AG08395 (cell line): ENCODE measurements at places on chromosomes 2 and 18.

GRCh38 chr2:190607657-190608357 is 41.1 kb upstream of the NAB1 start:
- DNase-seq, result no peak

DNA sequence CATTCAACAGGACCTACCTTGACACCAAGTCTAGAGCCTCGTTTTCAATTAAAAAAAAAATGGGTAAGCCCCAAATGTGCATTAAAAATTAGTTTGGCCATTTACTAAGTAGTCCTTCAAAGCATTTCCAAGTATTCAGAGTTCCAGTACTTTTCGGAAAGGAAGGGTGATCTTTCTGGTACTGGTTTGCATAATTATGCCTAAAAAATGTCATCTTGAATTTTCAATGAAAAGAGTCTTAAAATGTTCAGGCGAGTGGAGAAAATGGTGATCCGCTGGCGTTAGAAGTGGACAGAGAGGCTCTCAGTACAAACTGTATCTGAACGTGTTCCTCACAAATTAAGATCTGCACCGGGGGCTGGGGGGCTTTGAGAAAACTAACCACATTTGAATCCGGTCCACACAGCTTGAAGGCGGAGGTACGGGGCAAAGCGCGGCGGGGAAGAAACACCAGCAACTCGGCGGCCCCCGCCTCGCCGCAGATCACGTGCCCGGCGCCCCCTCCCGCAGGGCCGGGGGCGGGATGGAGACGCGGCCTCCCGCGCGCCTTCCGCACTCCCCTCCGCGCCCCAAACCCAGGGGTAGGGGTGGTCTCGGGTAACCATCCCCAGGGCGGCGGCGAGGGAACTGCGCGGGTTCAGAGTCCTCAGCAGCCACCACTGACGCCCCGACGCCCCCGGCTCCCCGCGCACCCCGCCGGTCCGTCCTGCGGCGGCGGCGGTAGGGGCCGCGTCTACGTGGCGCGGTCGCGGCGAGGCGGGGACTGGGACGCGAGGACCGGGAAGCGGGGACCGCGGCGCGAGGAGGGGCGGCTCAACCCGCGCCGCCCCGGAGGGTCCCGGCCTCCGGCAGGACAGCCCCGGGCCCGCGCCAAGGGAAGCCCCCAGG is 564 bp downstream of the LPIN2 start:
- DNase-seq, result peak; percentile 27

DNA sequence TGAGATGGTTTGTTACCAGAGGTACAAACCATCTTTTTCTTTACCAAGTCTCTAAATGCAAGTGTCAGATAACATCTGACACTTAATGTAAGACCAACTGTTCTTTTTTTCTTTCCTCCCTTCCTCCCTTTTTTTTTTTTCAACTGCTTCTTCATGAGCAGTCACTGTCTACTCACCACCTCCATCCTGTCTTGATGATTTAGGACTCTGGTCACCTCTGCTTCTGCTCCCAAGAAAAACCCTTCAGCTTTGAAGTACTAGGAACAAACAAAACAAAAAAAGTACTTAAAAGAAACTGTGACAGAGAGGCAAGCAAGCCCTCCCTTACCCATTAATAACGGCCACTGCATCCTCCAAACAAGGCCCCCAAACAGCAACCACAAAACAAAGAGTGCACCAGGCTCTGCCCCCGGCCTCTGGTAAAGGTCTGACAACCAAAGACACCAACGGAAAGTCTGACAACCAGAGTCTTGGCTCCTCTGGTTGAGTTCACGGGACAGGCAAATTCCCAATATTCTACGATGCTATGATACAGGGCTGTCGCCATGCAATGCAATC is 141.0 kb downstream of the ARL4C start:
- no peak for DNase-seq

DNA sequence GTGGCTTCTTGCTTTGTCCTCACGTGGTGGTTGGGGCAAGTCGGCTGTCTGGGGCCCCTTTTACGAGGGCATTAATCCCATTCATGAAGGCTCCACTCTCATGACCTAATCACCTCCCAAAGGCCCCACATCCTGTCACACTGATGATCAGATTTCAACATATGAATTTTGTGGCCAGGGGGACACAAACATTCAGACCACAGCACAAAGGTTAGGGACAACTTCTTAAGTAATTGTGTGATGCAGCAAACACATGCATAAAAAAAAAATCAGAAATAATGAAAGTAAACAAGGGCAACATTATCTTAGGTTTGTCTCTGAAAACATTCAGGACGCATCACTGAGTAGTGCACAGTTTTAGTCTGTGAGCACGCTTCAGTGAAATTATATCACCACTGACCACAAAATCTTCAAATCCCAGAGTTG is 54.2 kb upstream of the FRZB start:
- DNase-seq, result no peak

- DNase-seq, result no peak
Measured at GRCh38 chr18:26335156-26335555, 108.9 kb downstream of the TAF4B start.

GRCh38 chr2:101251844-101252407 is 760 bp upstream of the CNOT11 start:
- no peak for DNase-seq

GRCh38 chr2:159298967-159299366 is 12.5 kb upstream of the WDSUB1 start:
- DNase-seq, result no peak

GRCh38 chr2:111015283-111015995 is 105.3 kb upstream of the BCL2L11 start:
- DNase-seq, result no peak

DNA sequence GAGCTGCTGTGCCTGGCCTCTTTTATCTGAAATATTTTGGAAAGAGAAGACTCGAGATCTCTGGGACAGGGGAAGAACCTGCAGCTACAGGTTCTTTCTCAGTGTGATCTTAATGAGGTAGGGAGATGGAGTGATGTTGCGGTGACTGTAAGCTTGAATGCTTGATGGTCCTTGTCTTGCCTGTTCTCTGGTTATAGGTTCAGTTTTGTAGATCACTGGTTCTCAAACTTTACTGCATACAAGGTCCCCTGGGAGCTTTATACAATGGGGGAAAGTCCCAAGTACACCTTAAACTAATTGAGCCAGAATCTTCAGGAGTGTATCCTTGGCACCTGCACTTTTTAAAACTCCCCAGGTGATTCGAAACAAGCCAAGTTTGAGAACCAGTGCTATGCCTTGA is 136.7 kb upstream of the CXCR4 start:
- no peak for DNase-seq

DNA sequence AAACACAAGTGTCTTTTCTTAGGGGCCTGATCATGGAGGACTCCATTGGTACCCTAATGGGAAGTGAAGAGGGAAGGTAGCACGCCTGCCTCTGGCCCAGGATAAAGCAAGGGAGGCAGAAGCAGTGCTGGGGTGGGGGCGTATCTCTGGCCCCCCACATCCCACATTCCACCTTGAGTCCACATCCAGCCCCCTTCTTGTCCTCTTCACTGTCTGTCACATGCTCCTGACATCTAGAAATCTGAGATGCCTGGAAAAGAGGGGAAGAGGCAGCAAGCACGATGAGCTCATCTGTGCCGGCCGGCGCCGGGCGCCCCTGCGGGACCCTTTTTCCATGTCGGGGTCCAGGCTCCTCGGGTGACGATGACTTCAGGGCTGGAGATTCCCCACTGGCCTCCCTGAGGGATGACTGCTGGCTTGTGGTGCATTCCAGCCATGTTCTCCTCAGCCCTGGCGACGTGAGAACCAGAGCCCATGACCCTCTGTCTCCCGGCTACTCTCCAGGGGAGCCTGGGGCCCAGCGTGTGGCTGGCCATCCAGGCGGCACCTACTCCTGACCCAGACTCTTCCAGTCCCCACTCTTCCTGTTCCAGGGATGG is 277.5 kb downstream of the DYSF start:
- no peak for DNase-seq

- DNase-seq, result no peak
Measured at GRCh38 chr2:207635468-207636200, 10.4 kb upstream of the METTL21A start.

DNA sequence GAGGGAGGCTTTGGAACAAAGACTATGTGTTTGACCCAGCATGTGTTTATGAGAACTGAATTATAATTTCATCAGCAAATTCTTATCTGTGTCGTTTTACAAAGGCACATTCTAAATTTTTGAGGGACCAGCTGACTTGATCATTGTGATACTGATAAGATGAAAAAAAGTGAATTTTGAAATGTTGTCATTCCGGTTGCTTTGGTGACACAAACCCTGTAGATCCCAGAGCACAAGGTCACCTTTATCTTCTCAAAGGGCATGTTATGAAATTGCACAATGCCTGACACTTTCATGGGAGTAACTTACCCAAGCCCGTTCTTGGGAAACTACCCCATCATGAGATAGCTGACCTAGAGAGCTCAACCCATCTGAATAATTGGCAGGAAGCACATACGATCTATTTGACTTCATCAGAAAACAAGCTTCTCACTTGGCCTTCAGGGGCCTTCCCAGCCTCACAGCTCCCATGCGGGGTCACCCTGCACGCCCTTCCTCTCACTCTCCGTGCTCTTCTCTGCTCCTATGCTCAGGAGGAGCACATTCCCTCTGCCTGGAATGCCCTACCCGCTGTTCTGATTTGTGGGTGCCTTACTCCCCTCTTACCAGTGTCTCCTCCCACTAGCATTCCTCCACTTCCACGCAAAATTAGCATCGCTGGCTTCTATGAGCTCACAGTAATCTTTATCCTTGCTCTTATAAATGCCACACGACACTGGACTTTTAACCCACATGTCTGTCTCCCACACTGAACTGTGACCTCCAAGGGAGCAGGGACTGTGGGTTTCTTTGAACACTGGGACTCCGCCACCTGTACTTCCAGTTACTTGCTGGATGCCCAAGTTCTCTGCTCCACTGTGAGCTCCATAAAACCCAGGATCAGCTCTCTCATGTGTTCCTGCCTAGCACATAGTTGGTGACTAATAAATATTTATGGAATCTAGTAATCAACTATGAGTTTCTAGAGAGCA is 555.8 kb upstream of the ID2 start:
- no peak for DNase-seq
